ENCODE measurements at places on chromosomes 3 and 15.

DNA sequence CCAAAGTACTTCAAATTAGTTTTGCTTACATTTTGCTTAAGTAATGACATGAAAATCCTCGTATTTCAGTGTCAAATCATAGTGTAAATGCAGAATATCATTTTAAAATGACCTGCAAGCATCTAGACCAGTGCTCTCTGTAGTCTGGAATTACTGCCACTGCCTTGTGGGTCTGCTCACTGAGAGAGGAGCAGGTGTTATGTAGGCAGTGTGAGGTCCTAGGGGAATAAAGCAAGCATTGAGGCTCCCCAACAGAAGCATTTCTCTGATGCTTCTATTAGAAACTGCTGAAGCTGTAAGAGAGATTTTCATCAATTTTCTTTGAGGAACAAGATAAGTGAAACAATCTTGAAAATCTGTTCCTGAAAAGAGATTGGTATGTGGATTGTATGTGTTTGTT is 253.2 kb downstream of the BBX start:
- DNase-seq: no peak

GRCh38 chr3:172846706-172847105 is 96.2 kb downstream of the ECT2 start:
- DNase-seq: no peak

GRCh38 chr3:146125951-146126350 is 35.0 kb downstream of the PLOD2 start:
- no peak for DNase-seq

DNA sequence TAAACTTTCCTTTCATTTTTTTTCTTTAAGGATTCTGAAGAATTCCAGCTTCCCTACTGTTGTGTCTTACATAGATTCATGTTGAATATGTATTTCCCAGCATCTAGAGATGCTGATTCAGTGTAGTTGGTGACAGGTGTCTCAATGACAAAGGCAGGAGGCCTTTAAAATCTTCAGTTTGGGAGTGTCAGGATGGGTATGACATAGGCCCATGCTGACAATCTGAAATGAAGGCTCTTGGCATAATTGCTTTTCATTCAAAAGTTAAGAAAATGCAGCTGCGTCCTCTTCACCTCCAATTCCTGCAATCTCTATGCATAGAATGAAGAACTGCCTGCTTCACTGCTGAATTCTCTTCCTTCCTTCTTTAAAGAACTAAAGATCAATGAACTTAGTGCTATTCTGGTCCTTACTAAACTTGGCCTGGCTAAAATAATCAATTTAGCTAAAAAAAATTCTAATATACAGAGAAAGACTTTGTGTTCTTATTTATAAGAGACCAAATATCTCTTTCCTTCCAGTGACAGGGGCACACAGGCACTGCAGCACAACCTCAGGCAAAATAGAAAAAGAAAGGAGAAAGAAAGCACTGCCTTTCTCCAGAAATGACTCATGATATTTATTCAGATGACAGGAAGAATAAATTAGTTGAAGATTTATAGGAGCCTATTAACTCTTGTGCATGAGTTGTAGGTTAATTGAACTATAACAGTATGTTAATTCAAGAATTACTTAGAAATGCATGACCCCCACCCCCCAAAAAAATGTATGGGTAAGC is 152.6 kb upstream of the GBE1 start:
- no peak for DNase-seq

DNA sequence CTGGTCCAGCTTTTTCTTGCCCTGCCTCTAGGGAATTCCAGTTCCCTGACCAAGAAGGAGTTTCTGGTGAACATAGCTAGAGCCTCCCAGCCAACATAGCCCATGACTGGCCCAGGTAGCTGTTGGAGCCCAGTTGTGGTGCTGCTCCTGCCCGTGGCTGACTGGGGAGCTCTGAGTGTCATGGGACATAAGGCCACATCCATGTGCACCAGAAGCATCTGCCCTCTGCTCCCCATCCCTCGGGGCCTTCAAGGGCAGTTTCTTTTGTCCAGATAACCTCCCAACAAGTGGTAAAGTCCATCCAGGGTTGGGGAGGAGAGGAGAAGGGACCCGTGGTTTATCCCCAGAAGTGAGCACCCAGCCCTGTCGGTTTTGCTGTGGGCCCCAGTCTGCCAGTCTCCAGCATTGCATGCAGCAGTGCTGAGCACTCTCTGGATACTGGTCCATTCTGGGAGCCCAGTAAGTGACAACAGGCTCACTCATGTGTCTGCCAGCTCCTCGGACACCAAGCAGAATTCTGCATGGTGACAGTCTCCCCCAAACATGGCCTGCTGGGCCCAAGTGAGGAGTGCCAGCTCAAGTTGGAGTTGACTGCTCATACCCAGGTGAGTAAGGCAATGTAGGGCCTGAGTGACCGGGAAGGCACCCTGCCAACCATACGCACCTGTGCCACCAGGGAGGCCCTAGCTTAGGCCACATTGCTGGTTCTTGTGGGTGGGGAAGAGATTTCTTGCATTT is 28.8 kb downstream of the ACAA1 start:
- no peak for DNase-seq
